ENCODE measurements at places on chromosomes 12 and 14. TPM values are rescaled to one million over a fixed set of nuclear protein-coding genes. Genes with fewer than 3 reads are reported as not detected.

DNA sequence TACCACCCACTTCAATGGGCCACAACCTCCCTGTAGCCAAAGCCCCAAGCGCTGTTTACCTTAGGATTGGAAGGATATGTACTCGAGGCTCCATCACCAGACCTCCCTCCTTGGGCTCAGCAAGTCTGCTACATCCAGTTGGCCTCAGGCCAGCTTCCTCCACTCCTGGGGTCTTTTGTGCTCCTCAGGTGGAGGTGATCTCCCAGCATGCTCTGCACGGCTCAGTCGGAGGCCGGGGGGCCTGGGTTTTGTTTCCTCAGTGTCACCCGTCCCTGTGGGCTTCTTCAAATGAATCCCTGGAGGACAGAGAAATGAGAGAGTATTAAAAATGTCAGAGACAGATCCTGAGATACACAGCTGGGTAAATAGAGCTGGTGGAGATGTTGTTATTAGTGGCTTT, 723.1 kb upstream of the TBX3 start:
- DNase-seq, result no peak

- no peak for DNase-seq
These were observed 1.6 kb downstream of the DGKA start for GRCh38 chr12:55932551-55932910.

DNA sequence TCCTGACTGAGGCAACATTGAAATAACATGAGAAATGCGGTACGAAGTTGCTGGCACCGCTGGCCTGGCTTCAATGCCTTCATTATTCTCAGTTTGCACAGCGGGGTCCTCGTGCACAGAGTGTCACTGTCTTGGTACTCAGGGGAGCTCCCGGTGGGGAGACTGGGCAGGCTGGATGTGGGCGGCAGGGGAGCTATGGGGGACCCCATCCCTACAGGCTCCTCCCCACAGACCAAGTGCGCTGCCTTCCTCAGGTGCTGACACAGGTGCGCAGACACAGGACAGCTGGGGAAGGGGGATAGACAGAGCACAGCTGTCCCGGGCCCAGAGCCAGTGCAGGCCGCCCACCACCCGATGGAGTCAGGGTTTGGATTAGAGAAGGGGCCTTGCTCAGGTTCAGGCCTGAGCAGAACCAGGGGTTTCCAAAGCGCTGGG, 270.1 kb downstream of the ADGRD1 start:
- no peak for DNase-seq

DNA sequence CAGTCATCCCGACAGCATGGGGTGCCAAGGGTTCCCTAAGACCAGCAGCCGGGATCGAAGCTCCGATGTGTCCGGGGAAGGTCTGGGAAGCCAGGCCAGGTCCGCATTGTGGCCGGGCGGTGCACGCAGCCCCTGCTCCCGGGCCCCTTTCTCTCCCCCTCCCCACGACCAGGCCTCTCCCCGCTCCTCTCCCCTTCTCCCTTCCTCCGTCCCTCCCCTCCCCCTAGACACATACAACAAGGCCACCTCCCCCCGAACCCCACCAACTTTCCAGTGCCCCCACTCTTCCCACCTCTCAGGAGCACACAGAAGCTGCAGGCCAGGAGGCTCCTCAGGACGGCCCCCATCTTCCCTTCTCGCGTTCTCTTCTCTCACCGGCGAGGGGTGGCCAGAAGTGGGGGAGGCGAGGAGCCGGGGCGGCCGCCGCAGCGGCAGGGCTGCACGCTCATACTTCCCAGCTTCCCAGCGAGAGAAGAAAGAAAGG, 413 bp downstream of the LRP6 start:
- peak; percentile 33 for DNase-seq

NGB gene
- polyA plus RNA-seq, result not detected

DNA sequence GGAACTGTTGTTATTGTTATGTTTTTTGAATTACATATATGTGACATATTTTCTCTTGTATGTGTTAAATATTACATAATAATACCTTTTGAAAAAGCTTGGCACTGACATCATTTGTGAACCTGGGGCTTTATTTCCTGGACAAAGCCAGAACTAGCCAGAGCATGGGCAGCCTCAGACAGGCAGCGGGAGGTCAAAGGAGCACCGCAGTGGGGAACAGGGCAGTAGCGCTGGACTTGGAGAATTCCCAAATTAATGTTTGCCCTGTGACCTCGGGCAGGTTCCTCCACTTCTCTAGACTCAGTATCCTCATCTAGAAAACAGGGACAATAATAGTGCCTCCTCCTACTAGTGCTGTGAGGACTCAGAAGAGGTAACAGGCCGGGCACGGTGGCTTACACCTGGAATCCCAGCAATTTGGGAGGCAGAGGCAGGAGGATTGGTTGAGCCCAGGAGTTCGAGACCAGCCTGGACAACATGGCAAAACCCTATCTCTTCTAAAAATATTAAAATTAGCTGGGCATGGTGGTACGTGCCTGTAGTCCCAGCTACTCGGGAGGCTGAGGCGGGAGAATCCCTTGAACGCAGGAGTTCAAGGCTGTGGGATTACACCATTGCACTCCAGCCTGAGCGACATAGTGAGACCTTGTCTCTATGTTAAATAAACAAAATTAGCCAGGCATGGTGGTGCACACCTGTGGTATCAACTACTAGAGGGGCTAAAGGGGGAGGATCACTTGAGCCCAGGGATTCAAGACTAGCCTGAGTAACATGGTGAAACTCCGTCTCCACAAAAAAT, 27.3 kb upstream of the ITPK1 start:
- DNase-seq, result no peak

DNA sequence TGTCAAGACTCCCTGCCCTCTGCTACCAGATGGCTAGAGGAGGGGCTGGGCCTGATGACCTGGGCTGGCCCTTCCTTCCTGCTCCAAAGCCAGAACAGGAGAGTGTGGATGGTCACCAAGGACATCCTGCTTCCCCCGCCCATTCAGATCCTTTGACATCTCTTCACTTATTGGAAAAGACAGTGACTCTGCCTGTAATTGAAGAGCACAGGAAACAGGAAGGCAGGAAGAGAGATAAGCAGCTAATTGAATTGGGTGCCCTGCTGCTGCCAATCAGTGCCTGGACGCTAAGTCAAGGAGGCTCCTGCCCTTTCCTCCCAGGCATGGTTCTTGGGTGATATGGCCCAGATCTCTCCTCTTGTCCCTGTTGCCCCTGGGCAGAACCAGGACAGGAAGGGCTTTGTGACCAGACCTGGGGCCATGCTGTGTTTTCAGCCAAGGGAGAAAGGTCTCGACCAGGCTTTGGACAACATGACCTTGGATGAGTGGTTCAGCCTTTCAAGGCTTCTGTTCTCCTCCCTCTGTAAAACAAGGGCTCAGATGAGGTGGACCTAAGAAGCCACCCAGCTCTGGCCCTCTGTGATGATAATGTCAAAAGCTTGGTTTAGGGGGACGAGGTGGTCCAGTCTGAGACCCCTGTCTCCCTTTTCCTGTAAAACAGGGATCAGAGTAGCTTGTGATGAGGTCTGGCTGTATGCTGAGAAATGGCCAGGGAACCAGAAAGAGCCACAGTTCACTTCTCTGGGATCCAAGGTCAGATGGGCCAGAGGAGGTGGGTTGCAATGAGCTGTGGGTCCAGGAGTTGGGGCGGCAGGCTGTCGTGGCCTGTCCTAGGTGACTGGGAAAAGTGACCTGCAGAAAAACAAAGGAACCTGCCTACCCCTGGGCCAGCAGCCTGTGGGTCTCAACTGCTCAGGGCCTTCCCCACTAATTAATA, 38.8 kb downstream of the FAM222A start:
- DNase-seq, result no peak

DNAJC22 gene
- 0.12 TPM for polyA plus RNA-seq

GRCh38 chr12:55996715-55997534, at the start of gene SUOX:
TSS of gene SUOX (plus strand) at chr12:55997276. CDS start at chr12:56002222, 4,946 bp downstream.
- peak; percentile 95 for DNase-seq
